ENCODE measurements at places on chromosomes 4 and X.

GRCh38 chr4:8571702-8572685 lies 8.2 kb upstream of the GPR78 start:
- no peaks in the 10 kb centered on the region for H3K27me3 ChIP-seq
- H3K27ac ChIP-seq: no peak overlapping the region
- no peaks in the 10 kb centered on the region for H3K4me1 ChIP-seq

GRCh38 chr4:138182838-138183426 lies 59.2 kb downstream of the SLC7A11 start:
- no peaks in the 10 kb centered on the region for H3K36me3 ChIP-seq
- no peaks in the 10 kb centered on the region for H3K4me1 ChIP-seq
- H3K27me3 ChIP-seq: no peaks in the 10 kb centered on the region
- DNase-seq: no peak
- H3K27ac ChIP-seq: no peak overlapping the region

- H3K4me3 ChIP-seq: no peak overlapping the region
- no peak overlapping the region for H3K27ac ChIP-seq
- no peaks in the 10 kb centered on the region for H3K36me3 ChIP-seq
- DNase-seq: no peak
- no peaks in the 10 kb centered on the region for H3K27me3 ChIP-seq
- no peaks in the 10 kb centered on the region for H3K4me1 ChIP-seq
These were observed 897.3 kb upstream of the TENM3 start for GRCh38 chr4:181345931-181346330.

GRCh38 chrX:110086162-110086915 lies 83.4 kb downstream of the TMEM164 start:
- no peaks in the 10 kb centered on the region for H3K27me3 ChIP-seq
- H3K4me1 ChIP-seq: no peaks in the 10 kb centered on the region
- H3K4me3 ChIP-seq: no peak overlapping the region

All from right lobe of liver (tissue), 6 donors.